ENCODE measurements at places on chromosomes 16 and 17.

DNA sequence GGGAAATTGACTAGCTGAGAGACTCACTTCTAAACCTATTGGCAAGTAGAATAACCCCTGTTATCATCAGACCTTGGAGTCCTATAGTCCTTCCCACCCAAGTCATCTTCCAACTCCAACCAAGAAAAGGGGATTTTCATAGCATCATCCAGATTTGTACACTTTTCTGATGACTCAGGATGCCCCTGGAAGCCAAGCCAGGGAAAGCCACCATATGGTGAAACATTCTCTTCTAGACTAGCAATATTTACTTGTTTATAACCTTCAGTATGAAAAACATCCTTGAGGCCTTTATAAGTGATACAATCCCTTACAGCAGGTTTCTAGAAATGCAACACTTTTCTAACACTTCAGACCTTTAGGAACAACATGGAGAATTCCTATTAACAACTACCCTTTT lies 618.8 kb upstream of the CDH11 start:
- no peak for DNase-seq

DNA sequence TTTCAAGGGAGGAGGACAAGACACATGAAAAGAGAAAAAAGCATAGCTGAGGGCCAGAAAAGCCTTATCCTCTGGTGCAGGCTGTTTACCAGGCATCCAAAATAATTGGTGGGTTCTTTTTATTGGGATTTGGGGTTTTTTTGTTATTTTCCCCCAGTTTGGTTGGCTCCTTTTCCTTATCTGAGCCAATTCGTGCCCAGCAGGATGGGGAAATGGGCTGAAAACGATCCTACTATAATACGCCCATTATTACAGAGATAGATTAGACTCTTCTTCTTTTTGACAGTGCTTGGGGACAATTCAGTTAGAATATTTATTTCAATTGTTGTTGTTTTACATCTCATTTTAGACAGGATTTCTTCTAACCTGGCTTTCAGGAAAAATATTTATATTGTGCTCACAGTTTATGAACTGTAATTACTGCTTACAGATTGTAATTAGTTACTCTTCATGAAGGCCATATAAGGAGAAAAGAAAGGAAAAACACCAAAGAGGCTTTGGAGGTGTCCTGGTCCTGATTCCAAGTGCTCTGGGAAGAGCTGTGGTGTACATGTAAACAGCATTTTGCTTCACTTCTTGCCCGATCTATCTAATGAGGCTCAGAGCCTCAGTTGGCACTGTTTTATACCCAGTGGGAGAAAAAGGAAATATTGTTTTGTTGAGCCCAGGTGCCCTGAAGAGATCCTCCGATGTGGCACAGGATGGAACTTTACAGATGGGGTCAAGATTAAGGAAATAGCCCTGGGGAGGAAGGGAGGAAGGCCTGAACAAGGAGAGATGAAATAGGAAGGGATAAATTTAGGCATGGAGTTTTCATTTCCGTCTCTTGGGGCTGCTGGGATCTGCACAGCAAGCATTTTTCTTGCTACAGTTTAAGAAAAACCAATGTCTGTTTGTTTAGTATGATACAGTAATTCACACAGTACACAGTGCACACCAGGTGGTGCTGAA lies 611 bp upstream of the ANKRD40 start:
- DNase-seq, result no peak

GRCh38 chr17:6927290-6928126 lies 68.3 kb upstream of the ALOX12 start:
- DNase-seq, result no peak

- DNase-seq, result no peak
Measured at GRCh38 chr17:29576214-29577000, 7.9 kb downstream of the TP53I13 start.

GRCh38 chr16:58638148-58639036 lies 8.8 kb upstream of the CNOT1 start:
- DNase-seq, result no peak

GRCh38 chr17:40490289-40490853 lies 11.1 kb downstream of the TNS4 start:
- no peak for DNase-seq

- DNase-seq, result no peak
Measured at GRCh38 chr17:21282231-21282630, 2.3 kb upstream of the MAP2K3 start.

GRCh38 chr16:66360624-66361324 lies 5.7 kb upstream of the CDH5 start:
- no peak for DNase-seq

- no peak for DNase-seq
Measured at GRCh38 chr17:4333041-4333440, 33.4 kb downstream of the UBE2G1 start.

DNA sequence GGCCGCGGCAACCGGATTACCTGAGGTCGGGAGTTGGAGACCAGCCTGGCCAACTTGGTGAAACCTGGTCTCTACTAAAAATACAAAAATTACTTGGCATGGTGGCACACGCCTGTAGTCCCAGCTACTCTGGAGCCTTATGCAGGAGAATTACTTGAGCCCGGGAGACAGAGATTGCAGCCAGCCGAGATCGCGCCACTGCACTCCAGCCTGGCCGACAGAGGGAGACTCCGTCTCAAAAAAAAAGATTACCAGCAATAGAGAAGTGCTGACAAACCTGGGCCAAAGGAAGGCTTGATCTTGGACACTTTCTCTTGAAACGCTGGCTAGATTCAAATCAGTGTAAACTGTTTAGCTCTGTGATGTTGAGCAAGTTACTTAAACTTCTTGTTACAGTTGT lies 4.3 kb downstream of the MT1H start:
- DNase-seq, result no peak

DNA sequence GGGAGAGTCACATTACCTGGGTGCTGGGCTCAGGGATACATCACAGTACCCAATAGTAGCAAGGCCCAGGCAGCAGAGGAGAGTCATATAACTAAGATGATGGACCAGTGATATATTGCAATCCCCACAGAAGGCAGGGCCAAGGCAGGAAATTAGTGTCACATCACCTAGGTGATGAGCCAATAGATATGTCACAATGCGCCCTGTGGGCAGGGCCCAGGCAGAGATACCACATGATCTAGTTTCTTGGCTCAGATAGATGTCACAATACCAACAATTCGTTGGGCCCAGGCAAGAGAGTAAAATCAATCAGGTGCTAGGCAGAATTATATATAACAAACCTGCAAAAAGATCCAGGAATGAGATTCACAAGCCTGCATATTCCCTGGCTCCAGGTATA lies 2111.5 kb downstream of the TP53TG3F start:
- no peak for DNase-seq

DNA sequence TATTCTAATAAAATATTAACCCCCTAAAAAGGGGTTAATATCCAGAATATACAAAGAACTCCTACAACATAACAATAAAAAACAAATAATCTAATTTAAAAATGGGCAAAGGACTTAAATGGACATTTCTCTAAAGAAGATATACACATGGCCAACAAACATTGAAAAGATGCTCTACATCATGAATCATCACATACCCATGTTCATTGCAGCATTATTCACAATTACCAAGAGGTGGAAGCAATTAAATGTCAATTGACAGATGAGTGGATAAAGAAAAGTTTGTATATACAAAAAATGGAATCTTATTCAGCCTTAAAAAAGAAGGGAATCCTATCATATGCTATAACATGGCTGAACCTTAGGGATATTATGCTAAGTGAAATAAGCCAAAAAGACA lies 36.8 kb downstream of the CPD start:
- DNase-seq, result no peak

GRCh38 chr16:31460582-31461002 lies 1.3 kb downstream of the ARMC5 start:
- DNase-seq, result no peak

- no peak for DNase-seq
Measured at GRCh38 chr17:70357190-70357589, 187.9 kb downstream of the KCNJ2 start.

GRCh38 chr17:73281928-73282327 lies 20.2 kb upstream of the CPSF4L start:
- DNase-seq, result no peak

GRCh38 chr17:43753493-43754129 lies 5.0 kb downstream of the SOST start:
- no peak for DNase-seq

DNA sequence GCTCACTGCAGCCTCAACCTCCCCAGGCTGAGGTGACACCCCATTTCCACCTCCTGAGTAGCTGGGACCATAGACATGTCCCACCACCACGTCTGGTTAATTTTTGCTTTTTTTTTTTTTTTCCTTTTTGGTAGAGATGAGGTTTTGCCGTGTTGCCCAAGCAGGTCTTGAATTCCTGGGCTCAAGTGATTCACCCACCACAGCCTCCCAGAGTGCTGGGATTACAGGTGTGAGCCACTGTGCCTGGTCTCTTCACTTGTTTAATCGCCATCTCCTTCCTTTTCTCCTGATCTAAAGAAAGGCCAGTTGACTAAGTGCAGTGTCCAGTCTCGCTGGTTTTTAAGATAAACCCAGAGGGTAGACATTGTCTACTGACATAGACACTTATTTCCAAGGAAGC lies 152.0 kb downstream of the C16orf95 start:
- DNase-seq, result no peak

GRCh38 chr17:79801156-79802038 lies 4.5 kb upstream of the CBX8 start:
- no peak for DNase-seq

- no peak for DNase-seq
Measured at GRCh38 chr16:78227855-78228254, 128.4 kb downstream of the WWOX start.

DNA sequence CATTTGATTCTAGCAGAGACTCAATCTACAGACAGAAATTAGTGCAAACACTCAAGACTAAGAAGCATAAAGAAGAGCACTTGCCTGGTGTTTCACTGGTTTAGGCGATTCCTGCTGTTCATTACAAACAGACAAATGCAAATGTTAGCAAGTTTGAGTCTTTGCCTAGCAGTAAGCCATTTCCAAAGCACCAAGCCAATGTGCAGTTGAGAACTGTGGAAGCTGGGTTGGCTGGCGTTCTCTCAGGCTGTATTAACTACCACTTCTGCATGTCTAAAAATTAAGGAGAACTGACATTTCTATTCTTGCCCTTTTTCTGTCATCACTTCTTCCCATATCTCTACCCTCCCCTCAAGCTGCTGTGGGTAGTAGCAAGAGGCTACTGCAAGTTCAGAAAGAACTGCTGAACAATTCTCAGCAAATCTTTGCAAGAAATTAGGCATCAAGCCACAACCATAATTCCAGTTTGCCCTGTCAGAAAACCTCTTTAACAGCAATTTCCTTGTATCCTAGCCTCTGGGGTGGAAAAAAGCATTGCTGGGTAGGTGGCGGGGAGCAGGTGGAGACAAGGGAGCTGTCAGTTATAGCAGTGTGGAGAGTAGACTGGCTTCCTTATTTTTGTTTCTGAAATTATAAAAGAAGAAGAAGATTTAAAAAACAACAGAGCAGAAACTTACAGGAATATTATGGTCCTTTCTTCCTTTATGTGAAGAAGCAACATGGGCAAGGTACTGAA lies 53.8 kb downstream of the MYH10 start:
- no peak for DNase-seq

GRCh38 chr17:67293251-67294203 lies 48.5 kb upstream of the HELZ start:
- peak; percentile 26 for DNase-seq

DNA sequence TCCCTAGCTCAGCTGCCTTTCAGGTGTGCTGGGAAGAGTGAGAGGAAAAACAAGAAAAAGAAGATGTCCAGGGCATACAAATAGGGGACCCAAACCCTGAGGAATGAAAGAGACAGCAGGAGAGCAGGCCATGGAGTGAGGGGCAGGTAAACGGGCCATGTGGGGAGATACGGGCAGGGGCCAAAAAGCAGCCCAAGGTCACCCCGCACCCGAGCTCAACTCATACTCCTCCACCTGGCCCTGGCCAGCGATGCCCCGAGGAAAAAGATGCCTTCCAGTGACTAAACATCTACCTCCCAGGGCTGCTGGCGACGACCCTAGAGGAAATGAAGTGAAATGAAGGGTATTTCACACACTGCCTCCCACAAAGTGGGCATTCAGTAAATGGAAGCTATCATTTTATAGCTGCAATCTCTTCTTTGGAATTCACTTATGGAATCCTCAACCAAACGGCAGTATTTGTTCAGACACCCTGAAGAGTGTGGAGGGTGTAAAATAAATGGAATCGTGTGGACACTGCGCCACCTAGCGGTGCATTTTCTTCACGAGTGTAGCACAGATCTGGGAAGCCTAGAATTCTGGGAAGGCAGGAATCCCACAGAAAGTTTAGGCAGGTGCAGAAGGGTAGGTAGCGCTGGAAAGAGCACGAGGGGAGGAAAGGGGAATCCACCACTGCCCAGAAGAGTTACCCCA lies 14.9 kb downstream of the ELAC2 start:
- DNase-seq, result no peak

Measured in activated naive CD8-positive, alpha-beta T cell treated with anti-CD3 and anti-CD28 coated beads, Interleukin-2, amount 50 U/mL, for 16 hours (primary cell).